CD4-positive, alpha-beta T cell treated with Interferon gamma for 1 hour (primary cell): ENCODE measurements at places on chromosomes 16 and 17.
A peak's percentile ranks its signal among the peaks of the same experiment; 100 is the strongest.

- peak; percentile 83 for DNase-seq
Measured at GRCh38 chr16:50681021-50681885, at the start of gene SNX20. Gene SNX20 (minus strand): TSS chr16:50681312. CDS start chr16:50677526, 3,786 bp downstream.

DNA sequence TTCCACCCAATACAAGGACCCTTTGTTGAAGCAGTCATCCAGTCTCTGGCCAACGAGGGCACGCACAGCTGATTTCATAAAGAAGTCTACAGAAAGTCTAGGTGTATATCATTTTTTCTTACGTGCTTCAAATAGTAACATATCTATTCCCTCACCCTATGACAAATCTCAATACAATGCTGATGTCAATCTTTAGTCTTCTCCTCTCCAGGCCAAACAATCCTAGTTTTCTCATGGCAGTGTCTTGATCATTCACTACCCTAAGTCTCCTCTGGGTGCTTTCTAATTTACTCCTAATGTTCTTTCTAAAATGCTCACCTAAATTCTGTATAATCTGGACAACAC is 92.6 kb downstream of the CACNG1 start:
- no peak for DNase-seq

- no peak for DNase-seq
Measured at GRCh38 chr16:9340526-9341256, 249.2 kb downstream of the HAPSTR1 start.

- peak; percentile 26 for DNase-seq
Measured at GRCh38 chr17:48131216-48131824, 23.8 kb downstream of the SNX11 start.

DNA sequence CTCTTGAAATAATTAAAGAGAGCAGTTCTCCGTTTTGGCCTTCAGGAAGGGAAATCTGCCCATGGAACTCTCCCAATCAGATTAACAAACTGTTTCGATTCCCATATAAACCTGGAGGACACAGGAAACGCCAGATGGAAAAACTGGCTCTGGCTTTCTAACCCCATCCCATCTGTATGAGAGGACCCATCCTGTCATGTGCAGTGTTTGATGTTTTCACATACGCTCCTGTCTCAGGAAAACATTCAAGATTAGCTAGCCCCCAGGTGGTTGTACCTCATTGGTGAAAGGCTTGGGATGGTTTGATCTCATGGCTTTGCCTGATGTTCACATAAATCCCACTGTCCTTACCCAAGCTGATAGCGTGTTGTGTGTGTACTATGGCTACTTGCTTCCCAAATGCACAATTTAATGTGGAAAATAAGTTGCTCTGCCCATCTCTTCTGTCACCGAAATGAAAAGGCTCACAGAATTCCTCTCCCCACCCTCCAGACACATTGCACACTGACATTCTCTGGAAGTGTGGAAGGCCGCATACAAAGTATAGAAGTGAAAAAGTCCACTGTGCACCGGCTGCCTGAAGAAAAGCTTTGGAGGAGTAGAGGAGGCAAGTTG is 18.2 kb upstream of the ERN1 start:
- DNase-seq = no peak

DNA sequence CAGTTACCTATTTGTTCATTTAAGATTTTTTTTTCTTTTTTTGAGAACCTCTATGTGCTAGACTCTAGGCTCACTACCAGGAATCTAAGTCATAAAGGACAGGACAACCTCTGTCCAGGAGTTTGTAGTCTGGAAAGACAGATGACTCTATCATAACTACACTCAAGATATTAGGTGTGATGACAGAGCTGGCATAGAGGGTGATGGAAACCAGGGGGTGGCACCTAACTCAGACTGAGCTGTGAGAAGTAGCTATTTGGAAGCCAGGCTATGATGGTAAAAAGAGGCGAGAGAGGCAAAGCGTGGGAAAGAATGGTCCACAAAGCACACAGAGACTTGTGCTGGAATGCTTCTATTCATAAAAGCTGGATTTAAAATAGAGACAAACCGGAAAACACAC is 372.3 kb downstream of the SEC14L1 start:
- no peak for DNase-seq

- DNase-seq = no peak
Measured at GRCh38 chr17:73067075-73067474, 25.4 kb downstream of the SLC39A11 start.

- DNase-seq = no peak
Measured at GRCh38 chr17:41943492-41943891, 13.1 kb downstream of the ODAD4 start.

DNA sequence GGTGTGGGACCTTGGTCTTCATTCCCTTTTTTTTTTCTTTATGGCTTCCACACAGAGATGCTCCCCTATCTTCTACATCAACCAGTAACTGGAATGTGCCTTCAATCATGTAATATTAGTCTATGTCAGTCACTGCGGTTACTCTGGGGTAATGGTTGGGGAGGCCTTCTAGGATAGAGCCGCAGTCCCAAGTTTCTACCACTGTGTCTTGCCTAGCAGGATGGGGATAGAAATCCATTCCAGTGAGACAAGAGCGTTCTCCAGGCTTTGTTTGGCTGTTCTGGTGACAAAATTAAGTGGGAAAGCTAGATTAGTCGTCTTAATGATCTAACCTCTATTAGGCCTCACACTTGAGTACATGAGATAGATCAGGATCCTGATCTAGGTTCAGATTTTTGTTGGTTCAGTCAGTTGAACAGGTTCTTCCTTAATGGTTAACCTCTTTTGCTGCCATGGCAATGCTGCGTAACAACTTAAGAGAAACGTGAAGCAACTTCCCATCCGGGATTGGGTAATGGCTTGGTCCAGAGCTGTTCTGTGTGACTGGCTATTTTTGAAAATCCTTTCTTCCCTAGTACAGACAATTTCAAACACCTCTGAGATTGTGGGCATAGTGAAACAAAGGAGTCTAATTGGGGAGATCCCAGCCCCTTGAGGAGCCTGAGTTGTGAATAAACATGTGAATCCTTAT is 8.7 kb downstream of the MSL1 start:
- DNase-seq = peak; percentile 55

DNA sequence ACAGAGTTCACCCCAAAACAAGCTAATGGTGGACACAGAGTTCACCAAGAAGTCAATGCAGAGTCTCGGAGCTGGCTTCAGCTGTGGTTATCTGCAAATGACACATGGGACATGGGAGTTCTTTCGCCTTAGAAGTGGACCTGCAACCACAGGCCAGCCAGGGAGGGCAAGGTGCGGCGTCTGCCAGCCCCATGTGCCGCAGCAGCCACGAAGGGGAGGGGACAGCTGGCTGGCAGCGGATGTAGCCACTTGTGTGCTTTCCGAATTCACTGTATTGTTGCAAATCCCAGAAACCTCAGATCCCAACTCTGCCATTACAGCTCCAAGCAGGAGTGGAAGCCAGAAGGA is 24.8 kb downstream of the LMF1 start:
- DNase-seq = no peak

GRCh38 chr16:29820730-29821642 is 724 bp downstream of the MVP start:
- DNase-seq = peak; percentile 55

GRCh38 chr16:54006693-54007092 is 279.9 kb downstream of the IRX3 start:
- no peak for DNase-seq

DNA sequence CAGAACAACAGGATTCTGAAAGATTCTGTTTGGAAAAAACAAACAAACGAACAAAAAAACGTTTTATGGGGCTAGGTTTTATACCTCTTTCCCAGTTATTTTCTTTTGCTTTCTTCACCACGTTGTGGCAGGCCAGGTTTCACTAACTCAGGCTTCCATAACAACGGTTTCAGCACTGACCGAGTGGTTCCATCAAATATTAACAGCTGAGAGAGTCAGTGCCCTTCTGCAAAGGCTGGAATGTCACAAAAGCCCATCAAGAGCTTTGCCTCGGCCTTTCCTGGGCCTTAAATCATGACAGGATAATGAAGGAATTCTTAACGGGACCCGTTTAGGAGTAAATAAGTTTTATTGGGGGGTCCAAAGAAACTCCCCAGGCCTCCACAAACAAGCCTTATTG is 34.2 kb downstream of the MPHOSPH6 start:
- DNase-seq = no peak

GRCh38 chr16:565419-566330 is 1.1 kb upstream of the NHLRC4 start:
- no peak for DNase-seq

DNA sequence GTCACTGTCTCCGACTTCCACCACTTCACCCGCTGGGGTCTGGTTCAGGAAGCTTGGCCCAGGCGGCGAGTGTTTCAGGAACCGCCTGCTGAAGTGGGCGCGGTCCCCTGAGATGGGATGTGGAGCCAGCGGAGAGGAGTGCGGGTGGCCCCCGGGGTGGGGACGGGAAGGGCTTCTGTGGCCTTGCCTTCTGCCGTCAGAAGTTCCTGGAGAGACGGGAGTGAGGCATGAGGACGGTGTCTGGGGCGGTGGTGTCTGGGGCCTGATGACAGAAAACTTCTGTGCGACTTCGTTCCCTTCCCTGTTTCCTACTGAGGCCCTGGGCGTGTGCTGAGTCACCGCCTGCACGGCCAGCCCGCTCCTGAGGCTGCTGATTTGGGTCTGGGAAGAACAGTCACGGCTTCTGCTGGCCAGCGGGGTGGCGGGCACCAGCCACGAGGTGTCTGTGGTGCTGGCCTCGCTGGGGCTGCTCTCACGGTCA is 12.3 kb upstream of the NLRC3 start:
- peak; percentile 38 for DNase-seq

DNA sequence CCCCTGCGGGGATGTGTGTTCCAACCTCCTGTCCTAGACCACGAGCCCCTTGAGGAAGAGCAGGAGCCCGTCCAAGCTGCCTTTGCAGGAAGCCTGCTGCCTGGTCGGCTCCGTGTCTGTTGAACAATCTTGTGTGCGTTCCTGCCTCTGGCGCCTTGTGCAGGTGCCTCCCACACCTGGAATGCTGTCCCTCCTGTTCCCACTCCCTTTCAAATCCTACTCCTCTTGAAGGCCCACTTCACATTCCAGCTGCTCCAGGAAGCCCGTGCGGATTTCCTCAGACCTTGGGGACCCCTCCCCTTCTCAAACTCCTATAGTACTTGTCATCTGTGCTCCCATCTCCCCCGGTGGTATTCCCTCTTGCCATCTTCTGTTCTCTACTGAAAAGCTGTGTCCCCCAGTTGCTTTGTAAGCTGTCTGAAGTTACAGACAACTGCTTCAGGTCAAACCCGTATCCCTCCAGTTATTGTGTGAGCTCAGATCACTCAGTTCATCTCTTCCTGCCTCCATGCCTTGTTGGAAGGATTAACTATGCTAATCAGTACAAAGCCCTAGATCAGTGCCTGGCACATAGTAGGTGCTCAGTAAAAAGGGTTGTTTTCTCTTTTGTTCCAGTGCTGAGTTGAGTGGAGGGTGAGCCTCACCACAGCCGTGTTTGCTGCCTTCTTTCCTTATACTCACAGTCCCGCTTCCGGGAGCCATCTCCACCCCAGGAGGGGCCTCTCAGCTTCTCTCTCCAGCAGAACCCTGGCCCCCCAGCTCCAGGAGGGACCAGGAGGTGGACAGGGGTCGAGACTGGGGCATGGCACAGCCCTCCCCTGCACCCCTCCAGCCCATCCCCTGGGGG is 241.8 kb upstream of the CIBAR2 start:
- no peak for DNase-seq

DNA sequence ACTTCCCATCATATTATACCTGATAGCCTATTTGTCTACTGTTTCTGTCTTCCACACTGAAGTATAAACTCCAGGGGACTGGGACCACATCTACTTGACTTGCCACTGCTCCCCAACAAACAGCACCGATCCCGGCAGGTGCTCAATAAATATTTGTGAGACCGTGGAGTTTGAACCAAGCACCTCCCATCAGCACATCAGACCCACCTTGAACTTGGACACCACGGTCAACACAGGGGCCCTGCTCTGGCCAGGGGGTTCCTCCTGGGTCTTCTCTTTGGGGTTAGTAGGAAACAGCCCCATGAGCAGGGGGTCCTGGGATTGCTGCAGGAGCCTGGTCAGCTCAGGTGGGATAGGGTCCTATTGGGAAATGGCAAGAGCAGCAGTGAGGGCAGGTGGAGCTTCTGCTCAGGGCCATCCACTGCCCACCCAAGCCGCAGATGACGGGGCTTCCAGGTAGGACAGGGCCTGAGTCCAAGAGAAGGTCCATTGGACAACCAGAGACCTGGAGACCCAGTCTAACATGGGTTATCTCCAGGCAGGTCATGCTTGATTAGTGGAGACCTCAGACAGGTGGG is 19.9 kb downstream of the ZNHIT3 start:
- DNase-seq = no peak

DNA sequence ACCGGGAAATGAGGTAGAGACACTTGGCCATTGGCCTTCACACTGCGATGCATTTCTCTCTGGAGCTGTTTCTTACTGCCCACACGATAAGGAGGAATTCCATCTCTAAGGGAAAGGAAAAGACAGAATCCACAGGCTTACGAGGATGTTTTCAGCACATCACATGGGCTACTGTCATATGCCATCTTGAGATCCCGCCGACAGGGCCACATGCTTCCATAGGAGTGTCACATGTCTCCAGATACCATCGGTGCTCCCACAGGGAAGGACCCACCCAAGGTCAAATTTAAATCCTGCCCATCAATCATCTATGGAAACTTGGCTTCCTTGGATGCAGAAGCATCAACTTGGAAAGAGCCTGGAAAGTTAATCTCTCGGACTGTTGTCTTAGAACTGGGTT is 20.0 kb downstream of the AXIN2 start:
- DNase-seq = no peak

GRCh38 chr17:62754631-62755030 is 53.5 kb downstream of the MARCHF10 start:
- DNase-seq = no peak

DNA sequence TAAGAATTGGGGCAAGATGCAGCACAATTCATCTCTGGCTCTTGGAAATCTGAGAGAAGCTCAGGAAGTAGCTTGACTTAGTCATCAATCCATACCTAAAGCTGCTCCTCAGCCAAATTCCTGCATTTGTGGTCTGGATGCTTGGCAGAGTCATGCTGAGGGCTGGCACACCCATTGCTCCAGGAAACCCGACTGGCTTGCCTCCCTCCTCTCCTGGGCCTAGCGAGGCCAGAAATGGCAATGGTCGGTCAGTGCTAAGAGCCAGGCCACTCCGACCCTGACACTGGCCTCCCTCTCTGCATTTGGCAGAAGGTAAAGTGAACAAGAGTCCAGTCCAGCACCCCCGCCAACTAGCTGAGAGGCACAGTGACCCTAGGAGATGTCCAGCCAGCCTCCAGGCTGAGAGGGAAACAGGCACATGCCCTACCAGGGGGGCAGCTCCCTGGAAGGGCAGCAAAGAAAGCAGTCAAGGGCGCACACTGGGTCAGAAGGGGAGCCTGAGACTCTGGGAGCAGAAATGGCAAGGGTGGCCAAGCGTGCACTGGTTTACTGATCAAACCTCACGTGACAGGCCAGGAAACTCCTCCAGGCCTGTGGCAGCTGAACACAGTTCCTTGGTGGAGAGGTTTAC is 10.0 kb downstream of the POLDIP2 start:
- no peak for DNase-seq

- no peak for DNase-seq
Measured at GRCh38 chr16:57938936-57939871, 31.7 kb downstream of the CNGB1 start.

- no peak for DNase-seq
Measured at GRCh38 chr17:41415833-41416335, 8.5 kb downstream of the KRT37 start.

- DNase-seq = no peak
Measured at GRCh38 chr17:68878226-68878885, 76.8 kb downstream of the ABCA8 start.

- DNase-seq = no peak
Measured at GRCh38 chr16:84849751-84850150, 30.0 kb downstream of the CRISPLD2 start.

GRCh38 chr16:67872131-67872630 is 671 bp upstream of the EDC4 start:
- DNase-seq = no peak

- DNase-seq = no peak
Measured at GRCh38 chr16:5577463-5577862, 479.9 kb upstream of the EEF2KMT start.
